Foreskin keratinocyte (primary cell): ENCODE measurements at places on chromosomes 3 and 15. TPM values are rescaled to one million over a fixed set of nuclear protein-coding genes. Genes with fewer than 3 reads are reported as not detected.

CA12 gene
- polyA plus RNA-seq, result 8.8 and 10.6 TPM in 2 replicates

TTLL13 gene
- polyA plus RNA-seq, result not detected in 2 replicates

PEX5L gene
- polyA plus RNA-seq, result 0.20 and 0.30 TPM in 2 replicates

TMIE gene
- polyA plus RNA-seq, result 0.06 TPM in 1 of 2 replicates, not detected in the other

GOLGA8T gene
- polyA plus RNA-seq, result not detected in 2 replicates

KLHL40 gene
- polyA plus RNA-seq, result not detected in 2 replicates

SLC7A14 gene
- not detected in 2 replicates for polyA plus RNA-seq

DPPA2 gene
- not detected in 2 replicates for polyA plus RNA-seq

IP6K2 gene
- 59.0 and 65.4 TPM in 2 replicates for polyA plus RNA-seq

ARHGAP31 gene
- 0.90 and 1.1 TPM in 2 replicates for polyA plus RNA-seq

SLC38A3 gene
- 0.09 TPM in 1 of 2 replicates, not detected in the other for polyA plus RNA-seq

GHSR gene
- not detected in 2 replicates for polyA plus RNA-seq

LRRC34 gene
- polyA plus RNA-seq, result 1.4 and 1.7 TPM in 2 replicates

FBXW12 gene
- not detected in 2 replicates for polyA plus RNA-seq

SPTBN5 gene
- 0.35 and 1.1 TPM in 2 replicates for polyA plus RNA-seq

GOLGA6L1 gene
- not detected in 2 replicates for polyA plus RNA-seq

- peak; percentile 26 for DNase-seq
These were observed 294.3 kb downstream of the LRTM1 start for GRCh38 chr3:54633444-54634121.

- DNase-seq, result no peak
These were observed 35.0 kb downstream of the BTLA start for GRCh38 chr3:112464264-112464663.

DNA sequence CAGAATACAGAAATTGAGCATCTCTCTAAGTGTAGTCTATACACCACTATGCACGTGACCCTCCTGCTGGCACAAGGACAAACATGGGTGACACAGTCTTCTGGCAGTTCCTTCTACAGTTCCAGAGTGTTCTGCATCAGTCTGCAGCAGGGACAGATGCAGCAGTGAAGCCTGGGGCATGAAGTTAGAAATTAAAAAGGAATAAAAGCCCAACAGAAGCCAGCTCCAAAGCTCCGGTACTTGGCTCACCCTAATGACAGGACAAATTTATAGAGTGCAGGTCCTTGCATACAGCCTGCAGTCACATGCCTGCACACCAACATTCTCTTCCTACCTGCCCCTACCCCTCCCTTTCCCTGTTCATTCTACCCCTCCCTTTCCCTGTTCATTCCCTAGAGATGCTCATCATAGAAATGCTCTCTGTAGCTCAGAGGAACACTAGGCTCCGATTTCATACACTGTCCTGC is 15.0 kb downstream of the UACA start:
- no peak for DNase-seq

DNA sequence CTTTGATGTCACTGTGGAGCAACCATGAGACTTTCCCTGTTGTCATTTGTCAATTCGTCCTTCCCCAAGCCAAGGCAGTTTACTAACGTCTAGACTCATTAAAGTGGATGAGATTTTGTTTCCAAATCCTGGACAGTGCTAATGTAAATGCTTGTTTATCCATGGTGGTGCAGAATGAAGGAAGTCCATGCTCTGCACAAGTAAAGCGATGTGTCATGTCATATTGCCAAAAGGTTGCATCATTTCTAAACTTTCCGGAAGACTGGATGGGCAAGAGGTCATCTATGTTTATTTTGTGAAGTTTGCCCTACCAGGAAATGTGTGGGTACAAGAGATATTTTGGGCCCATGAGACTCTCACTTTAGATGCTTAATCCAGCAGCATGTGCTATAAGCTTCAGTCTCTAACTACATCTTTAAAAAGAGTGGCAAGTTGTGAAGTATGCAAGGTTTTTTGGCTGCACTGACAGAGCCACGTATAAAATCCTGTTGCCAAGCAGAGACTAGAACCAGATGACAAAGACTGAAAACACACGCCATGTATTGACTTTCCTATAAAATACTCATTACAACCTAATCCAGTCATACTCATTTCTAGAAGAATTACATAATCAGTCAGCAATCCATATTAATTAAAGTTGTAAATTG is 72.1 kb upstream of the FNDC3B start:
- no peak for DNase-seq

- DNase-seq, result no peak
These were observed 190.1 kb downstream of the FAM43A start for GRCh38 chr3:194875581-194876402.

- DNase-seq, result peak; percentile 97
These were observed 3.5 kb downstream of the ZNF710 start for GRCh38 chr15:90004671-90005070.

- no peak for DNase-seq
These were observed 16.5 kb downstream of the SEMA3G start for GRCh38 chr3:52428151-52429005.

- peak; percentile 88 for DNase-seq
These were observed 170.6 kb upstream of the TSC22D2 start for GRCh38 chr3:150237490-150237889.

- no peak for DNase-seq
These were observed 162.8 kb upstream of the SLITRK3 start for GRCh38 chr3:165359005-165359404.

DNA sequence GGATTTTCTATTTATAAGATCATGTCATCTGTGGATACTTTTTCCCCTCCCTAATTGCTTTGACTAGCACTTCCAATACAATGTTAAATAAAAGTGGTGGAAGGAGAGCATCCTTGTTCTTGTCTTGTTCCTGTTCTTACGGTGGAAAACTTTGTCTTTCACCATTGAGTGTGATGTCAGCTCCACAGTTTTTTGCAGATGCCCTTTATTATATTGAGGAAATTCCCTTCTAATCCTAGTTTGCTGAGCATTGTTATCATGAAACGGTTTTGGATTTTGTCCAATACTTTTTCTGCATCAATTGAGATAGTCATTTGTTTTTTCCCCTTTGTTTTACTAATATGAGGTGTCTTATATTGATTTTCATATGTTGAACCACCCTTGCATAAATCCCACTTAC is 19.9 kb upstream of the IL20RB start:
- no peak for DNase-seq

DNA sequence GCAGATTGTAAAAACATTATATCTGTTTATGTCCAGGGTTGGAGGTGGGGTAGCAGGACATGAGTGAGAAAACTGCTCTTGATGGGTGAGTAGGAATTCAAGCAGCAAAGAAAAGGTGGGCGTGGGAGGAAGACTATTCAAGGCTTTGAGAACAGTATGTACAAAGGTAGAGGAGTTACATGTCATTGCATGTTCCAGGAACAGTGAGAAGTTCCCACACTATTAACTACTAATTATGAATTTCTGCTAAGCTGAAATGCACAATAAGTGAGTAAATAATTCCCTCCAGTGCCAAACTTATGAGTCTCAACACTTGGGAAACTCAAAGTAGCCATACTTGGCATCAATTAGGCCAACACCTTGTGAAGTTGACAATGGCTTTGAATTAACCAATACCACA is 80.1 kb downstream of the SRGAP3 start:
- DNase-seq, result peak; percentile 92

GRCh38 chr3:61893840-61894566 is 332.6 kb downstream of the PTPRG start:
- no peak for DNase-seq

GRCh38 chr15:63836579-63836978 is 2.8 kb upstream of the HERC1 start:
- DNase-seq, result no peak

DNA sequence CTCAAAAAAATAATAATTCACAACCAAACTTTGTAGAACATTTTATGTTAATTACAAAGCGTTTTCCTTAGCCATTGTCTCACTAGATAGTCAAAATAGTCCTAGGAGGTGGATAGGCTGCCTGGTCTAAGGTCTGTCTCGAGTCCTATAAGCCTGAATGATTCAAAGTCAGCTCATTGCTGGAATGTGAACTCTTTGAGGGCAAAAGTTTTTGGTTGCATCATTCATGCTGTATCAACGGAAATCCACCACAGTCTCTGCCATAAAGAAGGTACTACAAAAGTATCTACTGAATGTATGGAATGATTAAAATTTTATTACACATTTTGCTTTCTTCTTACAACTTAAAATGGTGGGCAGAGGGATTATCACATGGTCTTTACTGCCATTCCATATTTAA is 387.3 kb upstream of the RARB start:
- DNase-seq, result no peak

- DNase-seq, result no peak
These were observed 38.0 kb downstream of the SEC22A start for GRCh38 chr3:123239756-123240155.

DNA sequence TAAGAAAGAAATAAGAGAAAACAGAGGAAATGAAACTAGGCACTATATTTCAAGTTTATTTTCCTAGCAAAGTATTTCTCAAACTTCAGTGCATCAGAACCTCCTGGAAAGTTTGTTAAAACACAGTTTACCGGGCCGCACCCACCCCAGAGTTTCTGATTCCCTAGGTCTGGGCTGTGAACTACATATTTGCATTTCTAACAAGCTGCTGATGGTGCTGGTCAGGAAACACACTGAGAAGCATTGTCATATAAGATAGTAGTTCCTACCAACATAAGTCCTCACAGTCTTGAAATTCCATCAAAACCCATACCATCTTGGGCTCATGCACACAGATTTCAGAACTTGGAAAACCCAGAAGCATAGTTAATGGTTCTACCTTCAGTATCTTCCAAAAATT is 8.3 kb downstream of the SLC9A9 start:
- DNase-seq, result no peak

DNA sequence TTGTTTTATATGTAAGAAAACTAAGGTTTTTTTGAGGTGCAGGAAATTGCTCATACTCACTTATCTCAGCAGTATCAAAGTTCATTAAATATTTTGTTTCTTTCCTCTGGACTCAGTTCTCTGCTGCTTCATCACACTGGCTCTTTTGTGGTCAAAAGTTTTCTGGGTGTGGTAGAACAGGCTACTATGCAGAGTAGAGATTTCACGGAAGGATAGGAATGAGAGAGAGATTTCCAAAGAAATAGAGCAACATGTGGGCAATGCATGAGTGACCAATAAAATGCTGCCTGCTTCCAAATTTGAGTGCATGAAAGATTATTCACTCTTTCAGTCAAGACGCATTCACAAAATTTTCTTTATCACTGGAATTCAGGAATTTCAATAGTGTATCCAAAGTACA is 577.3 kb upstream of the SEMA6D start:
- DNase-seq, result no peak

DNA sequence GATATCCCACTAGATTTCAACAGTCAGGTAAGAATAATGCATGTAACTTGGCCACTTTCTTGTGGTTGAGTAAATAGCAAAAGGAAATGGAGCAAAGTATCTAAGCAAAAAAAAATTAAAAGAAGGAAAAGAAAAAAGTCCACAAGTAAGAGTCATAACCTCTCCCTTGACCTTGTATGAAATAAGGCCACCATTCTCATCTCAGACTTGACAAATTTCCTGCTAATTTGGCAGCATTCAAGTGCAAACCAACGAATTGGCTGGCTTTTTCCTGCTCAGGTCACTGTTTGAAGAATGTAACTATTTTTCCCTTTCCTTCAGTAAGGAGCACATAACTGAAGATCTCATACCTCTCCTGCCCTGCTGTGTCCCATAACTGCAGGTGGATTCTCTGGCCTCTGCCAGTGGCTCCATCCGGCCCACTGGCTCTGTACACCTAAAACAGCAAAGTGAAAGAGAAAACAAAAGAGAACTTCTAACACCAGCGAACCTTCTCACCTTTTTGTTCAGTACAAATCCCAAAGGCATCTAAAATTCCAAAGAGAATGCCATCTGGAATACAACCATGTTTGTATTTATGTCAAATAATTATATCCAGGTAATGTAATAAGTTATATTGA is 33.4 kb upstream of the RSL24D1 start:
- no peak for DNase-seq

- DNase-seq, result no peak
These were observed 32.5 kb downstream of the CEP152 start for GRCh38 chr15:48778331-48778730.

DNA sequence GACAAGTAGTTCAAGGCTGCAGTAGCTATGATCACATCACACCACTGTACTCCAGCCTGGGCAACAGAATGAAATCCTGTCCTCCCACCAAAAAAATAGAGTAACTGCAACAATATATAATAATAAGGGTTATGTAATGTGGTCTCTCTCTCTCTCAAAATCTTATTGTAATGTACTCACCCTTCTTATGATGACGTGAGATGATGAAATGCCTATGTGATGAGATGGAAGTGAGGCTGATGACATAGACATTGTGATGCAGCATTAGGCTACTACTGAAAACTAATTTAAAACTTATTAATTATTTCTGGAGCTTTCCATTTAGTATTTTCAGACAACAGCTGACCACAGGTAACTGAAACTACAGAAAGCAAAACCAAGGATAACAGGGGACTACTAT is 27.4 kb downstream of the TASOR start:
- DNase-seq, result no peak

DNA sequence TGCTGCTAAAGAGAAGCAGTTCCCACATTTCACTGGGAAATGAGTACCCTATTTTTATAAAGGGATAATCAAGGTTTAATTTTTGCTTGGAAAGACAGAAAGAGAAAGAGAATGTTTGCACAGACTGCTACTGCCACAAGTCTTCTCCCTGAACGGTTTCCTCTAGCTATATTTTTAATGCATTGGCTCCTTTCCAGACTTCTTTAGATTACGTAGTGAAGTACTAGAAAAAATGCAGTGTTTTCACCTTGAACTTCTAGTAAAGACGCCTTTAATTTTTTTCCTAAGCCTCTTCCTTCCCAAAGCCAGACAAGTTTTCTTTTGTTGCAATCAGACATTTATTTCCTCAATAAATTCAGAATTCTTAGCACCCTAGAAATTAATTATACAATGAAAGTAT is 248.3 kb upstream of the CCDC54 start:
- DNase-seq, result no peak

DNA sequence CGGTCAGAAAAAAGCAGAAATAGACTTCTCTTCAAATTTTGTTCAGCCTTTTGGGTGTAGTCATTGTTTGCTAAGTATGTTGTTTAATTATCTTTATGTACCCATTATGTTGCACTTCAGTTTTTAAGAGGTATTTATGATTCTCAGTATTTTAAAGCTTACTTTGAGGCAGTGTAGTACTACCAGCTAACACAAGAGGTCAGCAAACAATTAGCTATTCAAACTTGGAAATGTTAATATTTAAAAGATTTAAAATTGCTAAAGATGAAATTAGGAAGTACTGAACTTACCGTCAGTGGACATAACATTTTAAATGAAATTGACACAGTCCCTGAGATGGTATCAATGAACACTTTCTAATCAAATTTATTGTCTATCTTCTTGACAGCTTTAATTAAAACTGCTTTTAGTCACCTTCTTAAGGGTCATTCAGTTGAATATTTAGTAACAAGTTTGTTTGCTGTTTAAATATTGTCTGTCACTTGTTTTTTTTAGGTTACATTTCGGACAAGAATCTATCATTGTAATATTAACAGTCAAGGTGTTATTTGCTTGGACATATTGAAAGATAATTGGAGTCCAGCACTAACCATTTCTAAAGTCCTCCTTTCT is 28.1 kb downstream of the NKIRAS1 start:
- DNase-seq, result no peak

- DNase-seq, result no peak
These were observed 19.9 kb downstream of the MYO9A start for GRCh38 chr15:72098040-72098439.
